NCI-H69 (cell line): ENCODE measurements at places on chromosomes 13 and 19.

GRCh38 chr19:6273701-6274601 lies 5.8 kb downstream of the MLLT1 start:
- peak; percentile 40 for DNase-seq

DNA sequence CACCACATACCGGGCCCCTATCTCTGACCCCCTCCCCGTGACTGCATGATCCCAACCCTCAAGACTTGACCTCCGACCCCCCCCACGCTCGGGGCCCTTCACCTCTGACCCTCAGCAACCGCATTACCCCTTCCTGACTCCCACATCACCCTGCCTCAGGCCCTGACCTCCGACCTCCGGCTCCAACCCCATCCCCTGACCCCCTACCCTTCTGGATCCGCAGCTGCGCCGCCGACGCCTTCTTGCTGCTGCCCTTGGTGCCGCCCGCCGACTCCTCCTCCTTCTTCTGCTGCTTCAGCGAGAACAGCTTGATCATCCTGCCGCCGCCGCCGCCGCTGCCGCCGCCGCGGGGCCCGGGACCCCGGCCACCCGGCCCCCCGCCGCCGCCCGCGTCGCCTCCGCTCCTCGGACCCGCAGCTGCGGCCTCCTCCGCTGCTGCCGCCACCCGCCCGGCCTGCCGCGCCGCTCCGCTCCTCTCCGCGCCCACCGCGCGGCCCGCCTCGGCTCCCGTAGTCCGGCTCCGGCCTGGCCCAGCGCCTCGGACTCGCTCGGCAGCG lies at the start of gene UBE2M:
UBE2M (minus strand) TSS at position 546 of the 557 bp plus-strand sequence; CDS start at position 316, 230 bp downstream.
- no peak for DNase-seq

GRCh38 chr13:81058211-81058915 lies 717.4 kb upstream of the SPRY2 start:
- no peak for DNase-seq

- DNase-seq = peak; percentile 59
These were observed 32.7 kb upstream of the CSNK1A1L start for GRCh38 chr13:37138169-37138568.

DNA sequence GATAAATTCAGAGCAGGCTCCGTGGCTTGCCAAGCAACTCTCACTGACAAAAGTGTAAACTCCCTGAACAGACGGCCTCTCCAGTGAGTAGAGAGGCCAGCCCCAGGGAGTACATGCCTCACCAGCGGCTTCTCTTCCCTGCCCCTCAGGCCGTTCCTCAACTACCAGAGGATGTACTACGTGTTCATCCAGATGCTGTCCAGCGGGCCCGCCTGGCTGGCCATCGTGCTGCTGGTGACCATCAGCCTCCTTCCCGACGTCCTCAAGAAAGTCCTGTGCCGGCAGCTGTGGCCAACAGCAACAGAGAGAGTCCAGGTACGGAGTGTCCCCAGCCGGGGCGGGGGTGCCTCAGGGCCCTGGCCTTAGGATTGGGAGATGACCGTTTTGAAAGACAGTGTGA lies 93.4 kb upstream of the MCF2L start:
- DNase-seq = no peak

- DNase-seq = no peak
These were observed 7.3 kb downstream of the APC2 start for GRCh38 chr19:1457031-1457739.

DNA sequence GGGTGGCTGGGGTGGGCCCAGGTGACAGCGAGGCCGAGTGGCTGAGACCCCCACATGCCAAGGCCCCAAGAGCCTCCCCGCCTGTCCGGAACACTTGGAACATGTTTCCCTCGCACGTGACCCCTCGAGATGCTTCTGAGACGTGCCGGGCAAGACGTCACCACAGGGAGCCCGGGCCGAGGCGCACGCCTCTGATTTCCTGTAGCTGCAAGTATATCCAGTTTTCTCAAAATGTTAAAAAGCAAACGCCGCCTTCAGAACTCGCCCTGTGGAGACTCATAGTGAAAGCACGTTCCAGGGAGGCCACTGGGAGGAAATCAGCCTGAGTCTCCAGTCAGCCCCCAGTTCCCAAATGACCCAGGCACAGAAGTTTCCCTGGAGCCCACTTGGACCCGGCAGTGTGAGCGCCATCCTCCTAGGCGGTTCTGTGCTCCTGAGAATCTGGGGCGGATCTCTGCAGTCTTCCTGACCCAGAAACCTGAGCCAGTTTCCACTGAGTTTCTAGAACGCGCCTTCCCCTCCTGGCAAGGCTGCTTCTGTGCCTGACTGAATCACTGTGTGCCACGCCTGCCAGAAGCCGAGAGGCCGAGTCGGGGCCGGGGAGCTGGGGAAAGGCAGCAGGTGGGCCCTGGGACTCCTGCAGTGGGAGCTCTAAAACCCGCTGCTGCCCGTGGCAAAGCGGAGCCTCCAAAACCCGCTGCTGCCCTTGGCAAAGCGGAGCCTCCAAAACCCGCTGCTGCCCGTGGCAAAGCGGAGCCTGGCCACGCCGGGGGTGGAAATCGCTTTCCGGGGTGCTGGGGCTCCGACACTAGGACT lies 179.3 kb downstream of the KDM4B start:
- DNase-seq = no peak

GRCh38 chr19:56295531-56296455 lies 18.8 kb downstream of the ZSCAN5A start:
- DNase-seq = no peak

DNA sequence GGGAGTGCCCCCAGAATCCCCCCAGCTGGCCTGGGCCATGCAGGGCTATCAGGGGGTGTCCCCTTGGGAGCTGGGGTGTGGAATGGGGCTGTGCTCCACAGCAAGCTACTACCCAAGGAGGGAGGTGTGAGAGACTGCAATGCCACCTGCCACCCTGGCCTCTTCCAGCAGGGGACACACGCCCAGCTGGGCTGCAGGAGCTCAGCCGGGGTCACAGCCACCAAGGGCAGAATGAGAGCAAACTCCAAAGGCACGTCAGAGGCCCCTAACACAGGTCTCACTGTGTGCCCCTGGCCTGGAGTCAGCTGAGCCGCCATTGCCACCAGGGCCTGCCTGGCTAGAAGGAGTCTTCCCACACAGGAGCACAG lies 55.5 kb downstream of the MLLT1 start:
- no peak for DNase-seq

GRCh38 chr13:27533155-27533643 lies 82.8 kb upstream of the MTIF3 start:
- DNase-seq = peak; percentile 63

DNA sequence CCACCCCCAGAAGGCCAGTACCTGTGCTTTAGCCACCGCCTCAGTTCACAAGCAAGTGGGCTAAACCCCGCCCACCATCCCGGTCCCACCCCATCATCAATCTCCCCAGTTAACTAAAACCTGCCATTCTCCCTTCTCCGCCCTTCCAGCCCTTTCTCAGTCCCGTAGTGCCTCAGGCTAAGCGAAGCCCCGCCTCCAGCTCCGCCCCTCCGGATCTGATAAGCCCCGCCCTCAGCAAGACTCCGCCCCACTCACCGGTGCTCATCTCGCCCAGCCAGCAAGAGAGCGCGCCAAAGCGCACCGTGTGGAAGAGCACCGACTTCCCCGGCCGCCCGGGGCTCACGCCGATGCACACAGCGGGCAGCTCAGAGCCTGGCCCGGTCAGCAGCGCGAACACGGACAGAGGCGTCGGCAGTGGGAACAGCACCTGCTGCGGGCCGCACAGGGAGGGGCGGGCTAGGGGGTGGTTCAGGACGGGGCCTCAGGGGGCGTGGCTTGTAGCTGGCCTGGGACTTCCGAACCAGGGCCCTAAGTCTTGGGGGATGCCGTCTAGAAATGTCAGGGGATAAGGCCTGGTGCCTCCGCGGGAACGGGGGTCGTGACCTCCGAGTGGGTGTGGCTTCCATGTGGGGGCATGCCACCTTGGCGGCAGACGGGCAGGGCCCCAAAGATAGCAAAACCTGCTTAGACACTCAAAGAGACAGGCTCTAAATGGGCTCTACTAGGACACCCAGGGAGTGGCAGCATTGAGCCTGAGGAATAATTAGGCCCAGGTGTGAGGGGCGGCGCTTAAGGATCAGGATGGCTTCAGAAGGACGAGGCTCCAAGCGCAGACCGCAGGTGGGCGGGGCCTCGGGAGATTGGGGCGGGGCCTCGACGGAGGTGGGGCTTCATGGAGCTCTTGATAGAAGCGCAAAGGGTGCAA lies 21.4 kb downstream of the MAP4K1 start:
- peak; percentile 88 for DNase-seq

DNA sequence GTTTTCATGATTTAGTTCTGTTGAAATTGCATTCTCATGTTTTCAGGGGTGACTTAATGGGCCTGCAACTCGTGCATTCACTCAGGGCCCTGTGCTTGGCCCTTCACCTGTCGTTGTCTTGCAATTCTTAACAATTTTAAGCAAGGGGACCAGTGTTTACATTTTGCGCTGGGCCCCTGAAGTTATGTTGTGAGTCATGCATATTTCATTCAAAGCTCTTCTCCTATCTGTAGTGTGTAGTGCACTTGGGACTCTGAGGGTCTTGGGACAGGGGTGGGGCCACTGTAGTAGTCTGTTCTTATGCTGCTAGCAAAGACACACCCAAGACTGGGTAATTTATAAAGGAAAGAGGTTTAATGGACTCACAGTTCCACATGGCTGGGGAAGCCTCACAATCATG lies 211.2 kb upstream of the RXFP2 start:
- no peak for DNase-seq

DNA sequence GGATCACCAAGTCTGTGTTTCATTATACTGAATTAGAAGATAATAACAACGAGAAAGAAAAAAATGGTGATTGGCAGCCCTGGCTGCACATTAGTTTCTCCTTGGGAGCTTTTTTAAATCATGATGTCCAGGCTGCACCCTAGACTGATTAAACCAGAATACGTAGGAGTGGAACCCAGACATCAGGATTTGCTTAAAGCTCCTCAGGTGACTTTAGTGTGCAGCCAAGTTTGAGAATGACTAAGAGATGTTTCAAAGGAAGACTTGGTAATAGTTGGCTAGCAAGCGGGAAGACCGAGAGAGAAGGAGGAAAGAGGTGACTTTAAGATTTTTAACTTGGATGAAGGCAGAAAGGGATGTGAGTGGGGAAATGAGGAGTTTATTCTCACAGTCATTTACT lies 71.4 kb upstream of the SERP2 start:
- DNase-seq = no peak

DNA sequence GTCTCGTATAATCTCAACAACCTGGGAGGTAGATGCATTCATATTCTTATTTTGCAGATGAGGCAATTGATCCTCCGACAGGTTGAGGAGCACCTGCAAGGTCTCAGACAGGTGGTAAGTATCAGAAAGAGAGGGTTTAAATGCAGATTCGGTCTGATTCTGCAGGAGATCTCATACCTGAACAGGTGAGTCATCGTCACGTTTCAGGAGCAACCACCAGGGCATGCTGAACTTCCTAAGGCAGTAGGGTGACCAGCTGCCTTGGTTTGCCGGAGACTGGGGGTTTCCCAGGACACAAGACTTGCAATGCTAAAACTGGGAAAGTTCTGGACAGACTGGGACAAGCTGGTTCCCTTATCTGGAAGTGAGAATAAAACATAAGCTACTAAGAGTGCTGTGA lies 68.8 kb upstream of the TSHZ3 start:
- DNase-seq = no peak

GRCh38 chr19:12647047-12647446 lies 19.5 kb downstream of the MAN2B1 start:
- DNase-seq = no peak

DNA sequence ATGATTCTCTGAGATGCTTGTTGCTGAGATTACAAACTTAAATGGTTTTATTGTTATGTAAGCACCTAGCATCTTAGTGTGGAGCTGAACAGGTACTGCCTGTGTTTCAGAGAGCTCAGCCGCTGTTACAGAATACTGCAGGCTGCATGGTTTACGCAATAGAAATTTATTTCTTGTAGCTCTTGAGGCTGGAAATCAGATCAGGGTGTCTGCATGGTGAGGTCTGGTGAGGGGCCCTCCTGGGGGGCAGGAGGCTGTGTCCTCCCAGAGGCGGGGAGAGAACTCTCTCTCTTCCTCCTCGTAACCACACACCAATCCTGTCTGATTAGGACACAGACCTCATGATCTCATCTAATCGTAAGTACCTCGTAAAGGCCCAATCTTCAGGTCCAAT lies 13.1 kb downstream of the ATP11A start:
- no peak for DNase-seq

GRCh38 chr19:34265221-34265650 lies 10.9 kb downstream of the GARRE1 start:
- no peak for DNase-seq

- no peak for DNase-seq
These were observed 1040.6 kb upstream of the SPRY2 start for GRCh38 chr13:81381560-81381959.

DNA sequence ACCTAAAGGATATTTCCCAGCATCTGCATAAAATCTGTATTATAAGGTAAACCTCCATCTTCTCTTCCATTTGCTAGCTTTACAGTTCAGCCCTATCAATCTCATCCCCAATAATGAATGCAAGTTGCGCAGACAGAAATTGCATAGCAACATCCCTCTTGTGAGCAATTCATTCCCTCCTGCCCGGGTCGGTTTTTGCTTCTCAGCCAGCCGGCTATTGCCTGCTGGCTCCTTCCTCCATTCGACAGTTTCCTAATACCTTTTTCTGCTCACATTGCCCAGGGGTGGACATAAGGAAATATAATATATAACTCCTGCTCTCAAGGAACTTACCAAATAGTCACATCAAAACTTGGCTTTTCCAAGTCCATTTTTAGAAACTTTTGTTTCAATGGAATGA lies 125.2 kb downstream of the FGF9 start:
- no peak for DNase-seq

DNA sequence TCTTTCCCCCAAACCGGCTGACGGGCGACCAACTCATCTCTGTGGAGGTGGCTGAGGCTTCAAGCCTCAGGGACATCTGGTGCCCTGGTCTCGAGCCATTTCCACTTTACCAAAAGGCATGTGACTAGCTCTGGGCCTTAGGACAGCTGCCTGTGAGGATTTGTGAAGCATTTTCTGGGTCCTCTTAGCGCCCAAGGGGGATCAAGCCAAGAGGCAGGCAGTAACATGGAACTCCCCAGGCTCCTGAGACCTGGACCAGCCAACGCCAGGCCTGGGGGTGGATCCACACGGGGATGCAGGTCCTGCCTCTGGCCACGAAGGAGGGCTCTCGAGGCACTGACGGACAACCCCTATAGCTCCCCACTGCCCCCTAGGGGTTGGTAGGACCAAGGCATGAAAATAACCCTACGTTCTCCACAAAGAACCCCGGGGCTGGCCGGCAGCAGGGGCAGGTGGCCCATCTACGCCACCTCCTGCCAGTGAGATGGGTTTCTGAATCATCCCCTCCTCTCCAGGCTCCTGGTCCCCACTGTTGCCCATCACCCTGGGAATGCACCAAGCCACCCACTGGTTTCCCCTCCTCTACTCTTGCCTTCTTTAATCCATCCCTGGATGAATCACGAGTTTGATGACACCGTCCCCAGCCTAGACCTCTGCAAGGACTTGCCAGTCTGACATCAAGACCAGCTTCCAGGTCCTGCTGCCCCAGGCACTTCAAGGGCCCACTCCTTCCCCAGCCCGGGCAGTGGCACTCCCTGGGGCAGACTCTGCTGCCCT lies 7.0 kb upstream of the MYDGF start:
- DNase-seq = peak; percentile 69

GRCh38 chr19:38684078-38684861 lies 36.8 kb downstream of the ACTN4 start:
- peak; percentile 96 for DNase-seq
